ENCODE measurements at places on chromosomes 6 and 20.

GRCh38 chr20:3705491-3705969, 6.9 kb downstream of the SIGLEC1 start:
- DNase-seq = no peak

- no peak for DNase-seq
These were observed 319.5 kb upstream of the HSF2 start for GRCh38 chr6:122079916-122080315.

- DNase-seq = no peak
These were observed 508.9 kb upstream of the ADGRB3 start for GRCh38 chr6:68126089-68126749.

- no peak for DNase-seq
These were observed 283.9 kb upstream of the RIMS1 start for GRCh38 chr6:71602385-71603007.

- DNase-seq = no peak
These were observed 3.7 kb upstream of the FAXC start for GRCh38 chr6:99353126-99353525.
